AG09309 (cell line): ENCODE measurements at places on chromosomes 13 and 19.
A peak's percentile ranks its signal among the peaks of the same experiment; 100 is the strongest.

- DNase-seq, result no peak
These were observed 335.5 kb downstream of the FOXO1 start for GRCh38 chr13:40330950-40331349.

DNA sequence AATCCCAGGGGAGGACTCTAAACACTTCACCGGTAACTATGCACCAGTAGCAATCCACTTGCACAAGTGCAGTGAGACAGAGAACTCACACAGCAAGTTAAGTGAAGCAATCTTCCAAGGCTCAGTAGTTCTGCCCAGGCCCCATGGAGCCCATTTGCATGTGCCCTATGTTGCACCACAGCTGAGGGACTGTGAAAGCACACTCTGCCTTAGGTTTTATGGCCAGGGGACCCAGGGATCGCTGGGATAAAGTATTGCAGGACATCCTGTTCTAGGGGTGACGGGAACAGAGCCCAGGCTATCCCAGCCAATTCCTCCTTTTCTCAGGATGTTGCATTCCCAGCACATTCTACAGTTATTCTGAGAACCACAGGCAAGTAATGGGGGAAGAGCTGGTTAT, 6.0 kb upstream of the AMER2 start:
- no peak for DNase-seq

DNA sequence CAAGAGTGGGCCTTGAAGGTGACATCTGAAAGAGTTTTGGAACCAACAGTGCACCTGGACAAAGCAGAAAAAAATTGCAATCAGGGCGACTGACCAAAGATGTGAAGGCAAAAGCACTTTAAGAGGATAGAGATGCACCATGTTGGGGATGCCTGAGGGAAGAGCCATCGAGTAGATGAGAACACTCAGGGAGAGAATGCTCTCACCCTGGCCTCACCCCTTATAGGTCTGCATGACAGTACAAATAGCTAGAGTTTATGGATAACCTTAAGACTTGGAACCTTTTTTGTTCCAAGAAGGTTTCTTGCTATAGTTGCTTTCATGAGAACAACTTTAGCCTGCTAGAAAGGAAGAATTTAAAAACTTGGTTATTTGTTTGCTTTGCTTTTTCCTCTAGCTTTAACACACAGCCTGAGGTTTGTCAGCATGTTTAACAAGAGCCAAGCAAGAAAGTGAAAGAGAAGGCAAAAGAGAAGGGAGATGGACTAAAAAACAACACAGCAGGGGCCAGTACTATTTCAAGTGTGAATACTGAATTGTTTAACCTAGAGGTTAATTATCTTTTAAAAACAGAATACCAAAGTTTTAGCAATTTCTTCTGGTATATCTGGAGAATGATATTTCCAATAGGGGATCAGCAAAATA, 418.9 kb downstream of the DIAPH3 start:
- no peak for DNase-seq

GRCh38 chr13:25860862-25861261, 191.0 kb downstream of the SHISA2 start:
- no peak for DNase-seq

DNA sequence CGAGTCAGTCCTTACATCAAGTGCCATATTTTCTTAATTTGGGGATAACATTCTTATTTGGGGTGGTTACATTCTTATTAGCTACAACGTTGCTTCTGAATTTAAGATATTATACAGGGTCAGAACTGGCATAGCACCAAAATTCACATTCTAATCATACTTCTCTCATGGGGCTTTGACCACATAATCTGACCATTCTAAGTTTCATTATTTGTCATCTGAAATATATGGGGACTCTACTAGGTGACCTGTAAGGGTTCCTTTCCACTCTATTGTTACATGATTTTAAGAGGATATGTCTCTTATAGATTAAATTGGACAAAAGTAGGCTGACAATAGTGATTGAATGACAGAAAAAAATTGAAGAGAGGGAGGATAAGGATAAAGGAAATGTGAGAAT, 536.5 kb downstream of the KCTD12 start:
- no peak for DNase-seq

DNA sequence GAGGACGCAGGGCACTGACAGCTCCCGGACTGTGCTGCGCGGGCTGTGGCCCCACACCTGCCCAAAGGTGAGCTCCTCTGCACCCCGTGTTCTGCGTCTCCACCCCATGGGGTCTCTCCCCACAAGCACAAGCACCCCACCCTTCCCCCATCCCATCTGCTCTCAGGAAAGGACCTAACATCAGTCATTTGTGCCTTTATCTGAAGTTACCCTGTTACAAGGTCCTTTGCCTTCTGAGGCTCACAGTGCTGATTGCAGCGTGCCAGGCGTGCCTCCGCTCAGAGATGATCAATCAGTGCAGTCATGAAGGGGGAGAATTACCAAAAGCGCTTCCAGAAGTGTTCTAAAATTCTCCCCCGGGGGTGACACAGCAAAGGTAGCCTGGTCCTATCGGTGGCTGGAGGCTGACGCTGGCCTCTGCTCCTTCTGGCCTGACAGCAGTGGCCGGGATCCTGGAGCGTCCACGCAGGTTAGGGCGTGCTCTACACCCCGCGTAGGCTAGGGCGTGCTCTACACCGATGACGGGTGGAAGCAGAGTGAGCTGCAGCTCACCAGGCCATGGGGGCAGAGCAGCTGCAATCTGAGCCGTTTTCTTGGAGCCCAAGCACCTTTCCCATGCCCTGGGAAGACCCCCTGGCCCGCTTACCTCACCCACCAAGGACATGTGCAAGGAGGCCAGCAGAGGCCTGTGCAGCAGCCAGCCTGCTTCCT, 84.7 kb upstream of the TM9SF2 start:
- no peak for DNase-seq

DNA sequence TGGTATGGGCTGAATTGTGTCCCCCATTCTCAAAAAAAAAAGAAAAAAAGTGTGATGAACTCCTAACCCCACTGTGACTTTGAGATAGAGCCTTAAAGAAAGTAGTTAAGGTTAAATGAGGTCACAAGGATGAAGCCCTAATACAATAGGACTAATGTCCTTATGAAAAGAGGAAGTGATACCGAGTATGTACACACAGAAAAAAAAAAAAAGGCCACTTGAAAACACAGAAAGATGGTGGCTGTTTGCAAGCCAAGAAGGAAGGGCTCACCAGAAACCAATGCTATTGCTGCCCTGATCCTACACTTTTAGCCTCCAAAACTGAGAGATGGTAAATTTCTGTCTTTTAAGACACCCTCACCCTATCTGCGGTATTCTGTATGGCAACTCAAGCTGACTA, 955.6 kb downstream of the PCDH17 start:
- DNase-seq, result no peak

DNA sequence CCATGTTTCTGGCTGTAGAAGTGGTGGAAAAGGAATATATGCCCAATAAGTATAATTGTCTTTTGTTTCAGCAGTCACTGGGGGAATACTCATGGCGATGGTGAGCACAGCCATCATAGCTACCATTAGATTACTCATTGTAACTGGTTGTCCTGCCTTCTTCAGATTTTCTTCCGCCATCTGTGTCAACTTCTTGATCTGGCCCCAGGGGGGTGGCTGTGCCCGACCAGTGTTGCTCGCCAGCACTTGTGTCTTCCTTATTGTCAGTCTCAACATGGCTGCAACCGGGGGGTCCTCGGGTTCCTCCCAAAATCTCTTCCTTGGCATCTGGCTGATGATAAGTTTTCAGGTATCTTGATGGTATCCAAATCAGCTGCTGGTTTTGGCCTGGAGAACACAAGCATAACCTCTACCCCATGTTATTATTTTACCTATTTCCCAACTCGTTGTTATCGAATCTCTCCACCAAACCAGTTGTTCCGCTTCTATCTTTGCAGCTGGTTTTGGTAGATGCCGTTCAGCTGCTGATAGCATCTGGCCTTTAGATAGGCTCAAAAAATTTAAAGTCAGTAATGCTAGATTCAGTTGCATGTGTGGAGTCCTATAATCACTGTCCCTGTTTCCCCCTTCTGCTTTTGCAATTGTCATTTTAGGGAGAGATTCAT, 23.0 kb upstream of the IL17D start:
- no peak for DNase-seq

DNA sequence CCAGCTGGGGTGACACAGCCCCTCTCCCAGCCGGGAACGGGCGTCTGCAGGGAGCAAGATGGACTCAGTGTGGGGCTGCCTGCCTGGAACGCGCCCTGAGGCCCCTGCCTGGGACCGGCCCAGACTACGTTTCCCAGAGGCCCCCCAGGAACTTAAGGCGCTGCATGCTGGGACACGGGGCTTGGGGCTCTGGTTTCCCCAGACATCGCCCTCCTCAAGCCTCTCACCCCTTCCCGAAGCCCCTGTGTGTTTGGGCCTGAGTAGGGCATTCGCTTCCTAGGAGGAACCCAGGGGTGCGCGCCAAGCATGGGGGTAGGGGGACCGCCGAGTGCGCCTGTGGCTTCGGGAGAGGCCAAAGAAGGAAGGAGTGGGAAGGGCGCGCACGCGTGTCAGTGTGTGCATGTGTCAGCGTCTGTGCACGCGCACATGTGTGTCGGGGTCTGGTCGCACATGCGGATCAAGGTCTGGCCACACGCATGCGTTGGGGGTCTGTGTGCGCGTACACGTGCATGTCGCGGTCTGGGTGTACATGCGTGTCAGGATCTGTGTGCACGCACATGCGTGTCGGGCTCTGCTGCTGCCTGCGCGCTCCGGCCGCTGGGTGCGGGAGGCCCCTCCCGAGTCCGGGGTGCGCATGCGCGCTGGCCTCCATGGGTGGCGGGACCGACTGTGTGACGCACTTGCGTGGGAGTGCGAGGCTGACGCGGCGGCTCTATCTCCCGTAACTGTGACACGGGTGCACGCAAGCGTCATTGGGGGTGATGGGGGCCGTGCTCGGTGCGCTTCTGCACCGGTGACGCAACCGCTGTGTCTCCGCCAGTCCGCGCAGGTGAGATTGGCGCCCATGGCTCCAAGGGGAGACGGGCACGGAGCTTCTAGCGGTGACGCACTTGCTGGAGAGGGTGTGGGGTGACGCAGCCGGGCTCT, 16.2 kb downstream of the ZNF331 start:
- peak; percentile 61 for DNase-seq

DNA sequence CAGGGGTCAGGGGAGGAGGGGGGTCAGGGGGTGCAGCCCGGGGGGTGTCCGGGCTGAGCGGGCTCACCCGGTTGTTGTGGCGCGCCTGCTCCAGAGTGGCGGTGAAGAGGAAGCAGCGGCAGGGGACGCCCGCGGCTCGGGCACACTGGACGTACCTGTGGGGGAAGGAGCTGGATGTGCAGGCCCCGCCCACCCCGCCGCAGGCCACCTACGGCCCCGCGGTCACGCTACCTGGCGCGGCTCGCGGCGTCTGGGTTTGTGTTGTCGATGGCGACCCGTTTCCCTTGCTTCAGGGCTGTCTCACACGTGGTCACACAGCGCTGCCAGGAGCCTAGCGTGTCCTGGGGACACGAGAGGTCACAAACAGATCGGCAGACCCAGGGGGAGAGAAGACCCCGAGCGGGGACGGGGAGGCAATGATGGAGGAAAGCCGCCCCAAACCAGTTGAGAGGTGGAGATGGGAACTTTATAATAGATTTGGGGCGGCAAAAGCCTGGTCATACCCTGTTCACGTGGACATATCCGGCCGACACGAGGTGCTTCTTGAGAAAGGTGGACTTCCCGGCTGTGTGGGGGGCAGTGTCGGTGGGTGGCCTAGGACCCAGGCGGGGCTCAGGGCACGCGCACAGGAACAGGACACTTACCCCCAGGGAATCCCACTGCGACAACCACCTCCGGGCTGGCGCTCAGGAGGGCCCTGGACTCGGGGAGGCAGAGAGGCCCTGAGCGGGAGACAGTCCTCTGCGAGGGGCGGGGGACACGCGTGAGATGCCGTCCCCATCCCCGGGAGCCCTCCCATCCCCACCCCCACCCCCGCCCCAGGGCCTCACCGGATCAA, 5.6 kb downstream of the PNKP start:
- DNase-seq, result no peak

DNA sequence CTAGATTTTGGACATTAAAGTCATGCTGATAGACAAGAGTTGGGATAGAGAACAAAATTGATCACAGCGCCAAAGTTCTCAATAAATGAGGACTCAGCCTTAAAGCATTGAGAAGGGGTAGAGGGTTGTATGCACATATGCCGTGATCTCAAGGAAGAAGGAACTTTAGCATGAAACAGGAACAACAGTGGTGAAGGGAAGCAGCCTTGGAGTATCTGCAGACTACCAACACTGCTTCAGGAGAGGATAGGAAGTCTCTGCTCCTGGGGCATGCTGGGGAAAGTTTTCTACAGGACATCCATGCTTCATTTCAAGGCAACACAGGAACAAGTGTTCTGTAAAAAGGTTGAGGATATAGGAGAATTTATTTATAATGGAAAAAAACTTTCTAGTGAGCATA, 111.9 kb upstream of the MLNR start:
- no peak for DNase-seq

DNA sequence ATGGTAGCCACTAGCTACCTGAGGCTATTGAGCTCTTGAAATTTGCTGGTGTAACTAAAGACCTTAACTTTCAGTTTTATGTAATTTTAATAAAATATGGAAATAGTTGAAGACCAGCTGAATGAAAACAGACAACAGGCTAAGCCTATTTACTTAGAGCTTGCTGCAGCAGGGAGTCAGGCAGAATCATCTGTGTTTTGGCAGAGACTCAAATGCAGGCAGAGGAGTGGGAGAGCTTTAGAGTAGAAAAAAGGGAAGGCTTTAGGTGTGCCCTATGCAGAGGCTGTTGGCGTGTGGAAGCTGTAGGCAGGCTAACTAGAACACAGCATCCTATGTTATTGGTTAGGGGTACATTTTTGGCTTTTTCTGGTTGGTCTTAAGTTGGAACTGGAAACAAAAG, 304.9 kb upstream of the NBEA start:
- no peak for DNase-seq
